Kasumi-1 (cell line): ENCODE measurements at places on chromosomes 7 and 10.
A peak's percentile ranks its signal among the peaks of the same experiment; 100 is the strongest.

GRCh38 chr10:72059843-72060822 lies 28.2 kb downstream of the SPOCK2 start:
- DNase-seq, result no peak

DNA sequence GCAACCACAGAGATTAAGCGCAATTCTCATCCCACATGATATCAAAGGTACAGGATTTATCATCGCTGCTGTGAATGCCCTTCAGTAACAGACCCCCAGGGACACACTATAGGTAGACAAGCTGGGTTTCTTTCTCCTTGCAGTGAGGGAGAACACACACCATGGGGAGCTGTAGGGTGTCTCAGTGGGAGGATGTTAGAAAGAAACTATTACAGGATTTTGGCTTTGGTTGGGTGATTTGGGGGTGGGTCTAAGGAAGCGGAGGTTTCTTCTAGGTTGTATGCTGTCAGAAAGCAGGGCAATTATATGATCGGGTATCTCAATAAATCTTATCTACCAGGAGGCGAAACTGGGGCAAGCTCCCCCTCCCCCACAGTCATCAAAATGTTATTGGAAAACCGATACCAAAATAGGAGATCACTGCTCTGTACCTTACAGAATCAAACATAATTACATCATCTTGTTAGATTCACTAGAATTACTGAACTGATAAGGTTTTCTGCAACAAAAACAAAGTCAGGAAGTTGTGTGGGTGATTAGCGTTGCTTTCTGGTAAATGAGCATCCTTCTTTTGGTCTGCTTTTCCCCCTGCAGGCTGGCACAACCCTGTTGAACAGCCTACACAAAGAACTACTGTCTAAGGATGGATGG lies 209.7 kb downstream of the TEX36 start:
- no peak for DNase-seq

DNA sequence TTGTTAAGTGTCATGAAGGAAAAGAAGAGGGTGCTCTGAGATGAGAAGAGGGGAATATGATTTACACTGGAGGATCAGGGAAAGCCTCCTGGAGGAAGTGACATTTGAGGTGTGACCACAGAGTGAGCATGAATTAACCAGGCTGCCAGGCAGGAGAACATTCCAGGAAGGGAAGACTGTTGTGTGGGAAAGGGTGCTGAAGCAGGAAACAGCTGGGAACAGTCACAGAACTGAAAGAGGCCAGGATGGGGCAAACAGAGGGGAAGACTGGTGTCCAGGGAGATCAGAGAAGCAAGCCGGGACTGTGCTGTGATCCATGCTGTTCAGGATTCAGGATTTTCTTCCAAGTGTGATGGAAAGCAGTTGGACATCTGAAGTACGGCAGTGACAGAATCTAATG lies 14.9 kb downstream of the HIPK2 start:
- DNase-seq, result no peak

DNA sequence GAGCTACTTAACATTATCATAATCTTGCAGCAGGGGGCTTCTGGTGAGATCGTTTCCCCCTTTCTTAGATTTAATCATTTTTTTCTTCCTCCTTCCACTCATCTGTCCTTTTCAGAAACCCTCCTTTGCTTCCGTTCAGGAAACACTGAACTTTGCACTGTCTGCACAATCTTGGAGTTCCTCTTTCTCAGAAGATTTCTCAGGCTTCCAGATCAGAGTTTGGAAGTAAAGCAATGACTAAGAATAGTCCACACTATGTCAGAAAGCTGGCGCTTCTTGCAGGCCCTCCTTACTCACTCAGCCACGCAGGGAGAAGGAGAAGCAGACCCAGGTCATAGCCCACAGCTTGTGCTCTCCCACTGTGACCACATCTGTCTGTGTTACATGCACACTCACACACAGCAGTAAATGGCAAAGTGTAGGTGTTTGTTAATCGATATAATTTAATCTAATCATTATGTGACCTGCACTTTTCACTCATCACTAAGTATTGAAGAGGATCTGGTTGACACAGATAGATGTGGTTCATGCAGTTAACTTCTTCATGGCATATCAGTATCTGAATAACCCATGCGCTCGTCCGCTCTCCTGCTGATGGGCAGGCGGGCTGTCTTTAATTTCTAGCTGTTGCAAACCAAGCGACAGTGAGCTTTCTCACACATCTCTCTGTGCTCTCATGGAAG lies 30.2 kb downstream of the ALOX5 start:
- peak; percentile 99 for DNase-seq

GRCh38 chr7:75596727-75597614 lies 104.9 kb downstream of the SPDYE5 start:
- no peak for DNase-seq

DNA sequence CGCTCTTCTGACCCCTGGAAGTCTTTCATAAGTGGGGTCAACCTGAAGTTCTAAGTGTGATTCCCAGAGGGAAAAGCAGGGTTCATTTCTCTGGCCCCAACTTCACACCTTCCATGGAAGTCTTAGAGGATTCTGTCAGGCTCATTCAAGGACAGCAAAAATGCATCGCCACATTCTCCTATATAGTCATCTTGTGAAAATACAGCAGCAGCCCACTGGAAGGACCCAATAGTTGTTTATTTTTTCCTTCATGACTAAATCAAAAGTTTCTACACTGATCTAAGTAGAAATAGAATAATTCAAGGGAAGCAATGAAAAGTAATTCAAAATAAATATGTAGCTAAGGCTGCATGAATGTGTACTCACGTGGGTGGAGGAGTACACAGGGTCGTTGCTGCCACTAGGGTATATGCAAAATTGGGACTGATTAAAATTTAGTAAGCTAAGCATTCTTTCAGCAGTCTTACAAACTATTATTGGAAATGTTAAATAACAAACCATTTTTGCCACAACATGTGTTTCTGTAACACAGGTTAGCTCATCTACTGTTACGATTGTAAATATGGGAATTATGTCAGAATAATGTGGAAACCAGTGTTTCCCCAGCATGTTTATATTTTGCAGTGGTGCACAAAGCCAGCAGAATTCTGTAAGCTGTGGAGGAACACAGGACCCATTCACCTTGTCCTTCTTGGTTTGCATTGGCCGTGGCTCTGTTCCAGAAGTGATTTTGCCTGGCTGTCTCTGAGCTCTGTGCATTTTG lies 33.5 kb downstream of the EEPD1 start:
- no peak for DNase-seq
